Esophagus mucosa (tissue), 1 donor: ENCODE measurements at places on chromosomes 13 and 19.

DNA sequence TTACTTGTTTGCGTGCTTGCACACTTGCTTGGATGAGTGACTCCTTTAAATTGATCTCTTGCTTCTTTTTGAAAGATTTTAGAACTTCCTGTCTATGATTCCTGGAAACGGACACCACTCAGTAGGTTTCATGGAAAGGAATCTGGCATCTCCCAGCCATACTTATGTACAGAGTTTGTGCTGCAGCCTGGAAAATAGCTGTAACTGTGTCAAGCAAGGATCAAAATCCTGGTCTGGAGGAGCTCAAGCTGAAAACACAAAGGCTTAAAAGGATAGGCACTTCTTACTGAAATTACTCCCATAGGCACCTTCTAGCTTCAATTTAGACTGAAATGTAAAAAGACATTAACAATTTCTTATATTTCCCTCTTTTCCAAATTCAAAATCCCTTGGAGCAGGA lies 1.4 kb upstream of the FREM2 start:
- no peak for ATAC-seq

GRCh38 chr13:24985107-24985506 lies 110.8 kb upstream of the PABPC3 start:
- ATAC-seq, result no peak

- peak; percentile 36 for ATAC-seq
These were observed 10.6 kb upstream of the LRRC25 start for GRCh38 chr19:18408053-18408476.

DNA sequence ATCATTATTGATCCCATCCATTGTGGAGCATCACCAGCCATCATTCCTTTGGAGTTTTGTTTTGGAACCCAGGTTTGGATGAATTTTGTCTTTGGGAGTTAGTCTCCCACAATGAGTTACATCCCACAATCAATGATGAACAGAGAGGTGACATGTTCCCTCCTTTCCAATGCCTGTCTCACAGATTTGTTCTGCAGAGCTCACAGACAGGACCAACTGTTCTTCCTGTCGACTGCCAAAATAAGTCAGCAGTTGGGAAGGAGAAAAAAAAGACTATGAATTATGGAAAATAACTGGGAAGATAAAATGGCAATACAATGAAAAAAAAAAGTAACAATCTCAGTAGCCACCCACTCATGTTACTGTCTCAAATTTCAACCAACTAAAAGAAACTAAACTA lies 489.1 kb downstream of the MYO16 start:
- no peak for ATAC-seq

GRCh38 chr13:113390874-113391497 lies 27.1 kb upstream of the GRTP1 start:
- no peak for ATAC-seq

GRCh38 chr13:29359181-29359580 lies 236.3 kb downstream of the SLC7A1 start:
- ATAC-seq, result no peak

DNA sequence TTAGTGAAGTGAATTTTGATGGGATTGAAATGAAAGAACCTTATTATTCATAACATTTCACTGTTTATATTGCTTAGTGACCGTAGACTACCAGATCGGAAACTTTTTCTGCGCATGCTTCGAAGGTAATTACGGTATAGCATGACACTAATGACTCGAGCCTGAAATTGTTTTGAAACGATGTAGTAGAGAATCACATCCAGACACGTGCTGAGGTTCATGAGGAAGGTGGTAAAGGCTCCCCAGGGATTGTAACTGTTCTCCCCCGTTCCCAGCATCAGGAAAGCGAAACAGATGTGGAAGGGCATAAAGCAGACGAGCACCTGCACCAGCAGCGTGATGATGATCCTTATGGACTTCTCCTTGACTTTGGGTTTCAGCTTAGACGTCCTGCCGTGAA lies 3.3 kb downstream of the GPR18 start:
- no peak for ATAC-seq
